ACHN (cell line): ENCODE measurements at places on chromosomes 1 and 21.

- no peak for DNase-seq
These were observed 38.5 kb upstream of the FAM131C start for GRCh38 chr1:16111771-16112595.

DNA sequence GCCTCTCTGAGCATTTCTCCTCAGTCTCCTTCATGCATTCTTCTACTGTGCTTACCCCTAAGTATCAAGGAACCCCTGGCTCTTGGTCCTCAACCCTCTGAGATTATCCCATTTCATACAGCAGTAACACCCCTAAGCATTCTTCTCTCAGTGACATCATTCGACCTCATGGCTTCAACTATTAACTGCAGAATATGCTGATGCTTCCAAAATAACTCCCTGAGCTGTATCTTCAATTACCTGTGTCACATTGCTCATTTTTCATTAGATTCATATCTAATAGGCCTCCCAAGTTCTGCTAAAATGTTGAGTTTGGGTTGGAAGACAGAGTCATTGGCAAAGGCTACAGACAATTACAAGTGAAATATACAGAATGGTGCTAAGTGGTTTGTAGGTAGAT is 7.5 kb downstream of the CAPN8 start:
- no peak for DNase-seq

- no peak for DNase-seq
These were observed 121.5 kb upstream of the SOD1 start for GRCh38 chr21:31537872-31538576.

- DNase-seq: peak; percentile 58
These were observed 62.8 kb downstream of the EDEM3 start for GRCh38 chr1:184691719-184692324.

GRCh38 chr1:10803971-10804820 is 7.8 kb upstream of the CASZ1 start:
- no peak for DNase-seq

DNA sequence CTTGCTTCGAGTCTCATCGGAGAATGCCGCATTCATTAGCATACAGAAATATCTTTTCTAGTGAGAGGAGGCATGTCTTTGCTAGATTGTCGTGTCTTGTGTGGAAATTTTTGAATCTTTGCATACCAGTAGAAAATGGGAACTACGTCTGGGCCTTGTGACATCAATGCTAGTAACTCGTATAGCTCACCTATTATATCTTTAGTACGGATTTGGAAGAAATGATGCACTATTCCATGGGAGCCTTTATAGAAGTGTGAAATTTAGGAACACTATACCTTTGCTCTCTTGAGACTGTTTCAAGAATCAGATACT is 835 bp downstream of the UHMK1 start:
- no peak for DNase-seq

DNA sequence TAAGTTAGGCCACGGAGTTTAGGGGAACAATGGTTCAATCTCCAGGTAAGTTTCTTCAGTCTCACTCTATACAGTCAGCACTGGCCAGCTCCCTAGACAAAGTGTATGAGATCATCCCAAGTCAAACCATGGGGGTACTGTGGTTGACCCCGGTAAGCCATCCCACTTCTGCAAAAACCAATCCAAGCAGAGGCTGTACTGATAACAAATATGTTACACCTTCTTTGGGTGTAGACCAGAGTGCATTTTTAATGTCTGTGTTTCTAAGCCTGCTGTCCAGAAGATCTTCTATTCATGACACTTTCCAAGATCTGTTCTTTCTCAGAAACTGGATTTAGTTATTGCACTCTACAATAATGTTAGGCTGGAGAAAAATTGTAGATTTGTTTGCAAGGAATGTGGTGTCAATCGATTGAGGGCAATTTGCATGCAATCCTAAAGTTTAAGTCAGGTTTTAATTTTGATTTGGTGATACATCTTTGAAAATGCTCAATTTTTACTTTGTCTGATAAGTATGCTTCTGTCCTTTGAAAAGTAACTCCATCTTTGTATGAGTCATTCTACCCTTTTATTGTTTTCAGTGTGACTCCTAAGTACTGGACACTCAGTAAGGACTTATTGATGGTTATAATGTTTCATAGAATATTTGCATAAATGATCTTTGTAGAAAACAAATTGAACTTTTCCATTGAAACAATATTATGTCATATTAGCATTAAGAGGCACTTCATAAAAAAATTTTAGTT is 152.4 kb downstream of the HLX start:
- DNase-seq: no peak

- DNase-seq: no peak
These were observed 15.7 kb downstream of the FOXJ3 start for GRCh38 chr1:42319128-42319851.
